ENCODE measurements at places on chromosomes 6 and 20.

GRCh38 chr6:80769106-80769505 is 662.6 kb downstream of the BCKDHB start:
- DNase-seq, result no peak

DNA sequence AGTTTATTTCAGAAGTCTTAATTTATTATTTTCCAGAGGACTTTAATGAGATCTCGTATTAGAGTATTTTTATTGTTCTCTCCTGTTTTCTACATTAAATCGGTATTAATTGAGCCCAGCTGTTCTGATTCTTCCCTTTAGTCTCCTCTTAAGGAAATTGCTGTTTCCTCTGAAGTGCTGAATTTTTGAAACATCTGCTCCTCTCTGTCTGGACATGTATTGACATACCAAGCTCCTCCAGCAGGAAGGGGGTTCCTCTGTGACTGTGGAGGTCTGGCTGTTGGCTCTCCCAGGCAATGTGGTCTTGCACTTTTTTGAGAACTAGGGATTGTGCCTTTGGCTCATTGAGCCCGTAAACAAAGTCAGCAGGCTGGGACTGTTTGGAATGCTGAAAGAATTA is 74.9 kb downstream of the MAP3K4 start:
- DNase-seq, result no peak

DNA sequence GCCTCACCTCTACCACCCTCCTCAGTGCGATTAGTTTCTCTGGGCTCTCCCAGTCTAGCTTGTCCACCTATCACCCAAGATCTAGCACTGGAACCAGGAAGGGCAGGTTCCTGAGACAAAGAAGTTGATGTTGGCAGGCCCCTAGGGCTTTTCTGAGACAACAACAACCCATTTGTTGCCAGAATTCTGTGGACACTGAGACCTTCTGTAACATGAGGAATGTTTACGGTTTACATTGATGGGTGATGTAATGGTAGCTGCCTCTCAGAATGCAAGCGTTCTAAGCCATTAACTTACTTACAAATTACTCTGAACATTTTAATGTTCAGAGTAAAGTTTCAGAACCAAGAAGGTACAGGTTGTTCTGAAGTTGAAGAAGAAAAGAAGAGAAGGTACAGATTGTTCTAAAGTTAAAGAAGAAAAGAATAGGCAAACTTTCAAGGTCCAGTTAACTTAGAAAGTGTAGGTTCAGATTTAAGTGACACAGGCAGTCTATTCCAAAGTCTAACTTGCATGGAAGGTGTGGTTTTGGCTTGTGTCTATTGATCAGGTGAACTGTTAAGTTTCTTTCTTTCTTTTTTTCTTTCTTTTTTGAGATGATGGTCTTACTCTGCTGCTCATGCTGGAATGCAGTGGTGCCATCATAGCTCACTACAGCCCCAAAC is 3.7 kb upstream of the MED23 start:
- no peak for DNase-seq

DNA sequence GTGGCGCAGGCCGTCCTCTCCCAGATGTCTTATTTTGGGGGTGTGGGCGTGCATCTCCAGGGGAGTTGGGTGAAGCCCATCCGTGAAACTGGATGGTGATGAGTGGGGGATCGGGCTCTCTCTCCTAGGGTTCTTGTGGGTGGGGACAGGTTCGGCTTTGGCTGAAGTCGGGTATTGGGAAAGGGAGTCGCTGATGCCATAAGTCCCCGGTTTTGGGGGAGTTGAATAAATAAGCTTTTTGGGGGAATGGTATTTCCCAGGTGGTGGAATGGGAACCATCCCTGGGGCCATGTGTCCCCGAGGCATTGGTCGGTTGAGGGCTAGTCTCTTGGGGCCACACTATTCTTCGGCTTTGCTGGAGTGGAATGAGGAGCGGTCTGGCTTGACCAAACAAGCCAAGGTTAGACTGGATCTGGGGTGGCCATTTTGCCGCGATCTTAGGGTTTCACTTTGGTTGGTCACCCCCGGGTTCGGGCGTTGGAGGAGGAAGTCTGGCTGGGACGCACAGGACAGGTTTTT is 481 bp downstream of the ZNF133 start:
- no peak for DNase-seq

DNA sequence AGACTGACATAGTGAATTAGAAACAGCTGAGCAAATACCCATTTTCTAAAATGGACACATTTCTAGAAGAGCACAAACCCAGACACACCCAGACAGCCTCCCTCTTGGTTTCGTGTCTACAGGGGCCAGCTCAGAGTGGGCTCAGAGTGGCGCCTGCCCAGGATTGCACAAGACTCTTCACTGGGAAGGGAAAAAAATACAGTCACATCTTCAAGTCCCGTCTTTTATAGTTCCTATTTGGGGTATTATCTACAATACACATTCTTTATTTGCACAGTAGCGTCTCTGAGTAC is 246.1 kb upstream of the AFDN start:
- DNase-seq, result no peak

DNA sequence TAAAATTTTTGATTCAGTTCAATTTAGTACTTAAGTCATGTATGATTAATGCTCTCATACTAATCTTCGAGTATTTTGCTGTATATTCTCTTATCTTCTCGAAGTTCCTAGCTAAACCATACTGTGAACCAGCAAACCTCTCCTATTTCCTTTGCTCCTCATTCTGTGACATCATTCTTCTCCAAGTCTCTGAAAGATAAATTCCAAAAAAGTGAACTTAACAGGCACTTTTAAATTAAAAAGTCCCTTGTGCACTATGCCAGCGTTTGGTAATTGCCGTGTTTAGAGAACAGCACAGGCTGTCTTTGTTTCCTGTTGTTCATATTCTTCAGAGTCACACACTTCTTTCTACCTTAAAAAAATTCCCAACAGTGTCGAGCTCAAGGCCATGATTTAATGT is 188.4 kb upstream of the PHACTR1 start:
- DNase-seq, result no peak

DNA sequence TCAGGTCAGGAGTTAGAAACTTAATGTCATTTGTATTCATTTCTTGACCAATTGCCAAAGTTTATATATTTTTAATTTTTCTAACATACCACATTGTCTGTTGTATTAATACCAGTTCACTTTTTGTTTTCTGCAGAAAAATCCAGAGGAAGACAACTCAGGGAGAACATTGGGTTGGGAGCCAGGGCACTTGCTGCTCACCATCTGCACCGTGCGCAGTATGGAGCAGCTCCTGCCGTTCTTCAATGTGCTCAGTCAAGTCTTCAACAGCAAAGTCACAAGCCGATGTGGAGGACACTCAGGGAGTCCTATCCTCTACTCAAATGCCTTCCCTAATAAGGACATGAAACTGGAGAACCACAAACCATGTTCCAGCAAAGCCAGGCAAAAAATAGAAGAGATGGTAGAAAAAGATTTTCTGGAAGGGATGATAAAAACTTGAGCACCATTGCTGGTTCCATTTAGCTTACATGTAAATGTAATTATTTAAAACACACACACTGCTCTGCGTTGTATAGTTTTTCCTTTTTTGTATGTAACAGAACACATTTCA is 25.3 kb downstream of the PGM3 start:
- DNase-seq, result no peak

DNA sequence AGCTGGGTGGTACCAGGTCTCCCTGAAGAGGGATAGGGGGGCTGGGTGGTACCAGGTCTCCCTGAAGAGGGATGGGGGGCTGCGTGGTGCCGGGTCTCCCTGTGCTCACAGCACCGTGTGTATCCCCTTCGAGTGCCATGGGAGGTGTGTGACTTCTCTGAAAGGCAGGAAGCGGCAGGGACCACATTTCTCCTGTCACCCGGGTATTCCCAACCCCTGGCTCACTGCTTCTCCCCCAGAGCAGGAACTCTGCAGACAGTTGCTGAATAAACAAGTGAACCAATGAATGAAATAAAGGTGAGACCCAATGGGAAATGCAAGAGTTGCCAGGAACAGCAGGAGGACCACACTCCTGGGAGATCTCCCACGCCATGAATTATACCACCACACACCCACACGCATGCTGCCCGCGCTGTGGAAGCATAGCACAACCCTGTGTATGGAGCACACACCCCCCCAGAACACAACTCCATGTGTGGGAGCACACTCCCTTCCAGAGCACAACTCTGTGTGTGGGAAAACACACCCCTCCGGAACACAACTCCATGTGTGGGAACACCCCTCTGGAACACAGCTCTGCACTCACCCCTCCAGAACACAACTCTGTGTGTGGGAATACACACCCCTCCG is 50.7 kb downstream of the RNASET2 start:
- DNase-seq, result no peak

GRCh38 chr6:27899543-27899942 is 12.7 kb downstream of the OR2B2 start:
- no peak for DNase-seq

- peak; percentile 8 for DNase-seq
These were observed 823.4 kb upstream of the GJE1 start for GRCh38 chr6:141309295-141309694.

DNA sequence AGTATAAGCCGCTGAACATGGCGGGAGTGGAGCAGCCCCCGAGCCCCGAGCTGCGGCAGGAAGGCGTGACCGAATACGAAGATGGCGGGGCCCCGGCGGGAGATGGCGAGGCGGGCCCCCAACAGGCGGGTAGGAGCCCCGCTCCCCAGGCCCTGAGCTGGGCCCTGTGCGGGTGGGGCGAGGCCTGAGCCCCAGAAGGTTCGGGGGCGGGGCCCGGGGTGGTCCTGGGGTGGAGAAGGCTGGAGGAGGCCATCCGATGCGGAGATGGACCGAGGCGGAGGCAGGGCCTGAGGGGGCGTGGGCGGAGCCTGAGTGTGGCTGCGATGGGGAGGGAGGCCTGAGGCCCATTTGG is 7.1 kb downstream of the L3MBTL1 start:
- no peak for DNase-seq

DNA sequence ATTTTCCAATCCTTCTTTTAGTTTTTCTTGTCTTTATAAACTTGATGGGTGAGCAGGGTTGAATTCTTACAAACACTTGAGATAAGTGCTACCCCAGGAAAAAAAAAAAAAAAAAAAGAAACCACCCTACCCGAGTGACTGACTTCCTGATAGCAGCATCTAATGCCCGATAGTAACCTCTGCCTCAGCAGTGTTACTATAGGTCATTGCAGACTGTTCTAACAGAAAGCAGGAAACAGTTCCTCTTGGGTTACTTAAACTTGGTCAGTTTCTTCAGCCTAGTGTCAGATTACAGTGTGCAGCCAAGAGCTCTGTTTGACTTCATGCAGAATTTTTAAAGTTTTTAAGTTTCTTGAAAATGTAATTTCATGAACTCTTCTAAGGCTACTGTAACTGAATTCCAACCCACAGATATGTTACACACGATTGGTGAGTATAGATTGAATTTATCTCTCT is 2.1 kb downstream of the MYLIP start:
- peak; percentile 51 for DNase-seq

- DNase-seq, result no peak
These were observed 5.0 kb upstream of the TMEM74B start for GRCh38 chr20:1189827-1190226.

- no peak for DNase-seq
These were observed 157.1 kb downstream of the BCKDHB start for GRCh38 chr6:80263585-80263984.

DNA sequence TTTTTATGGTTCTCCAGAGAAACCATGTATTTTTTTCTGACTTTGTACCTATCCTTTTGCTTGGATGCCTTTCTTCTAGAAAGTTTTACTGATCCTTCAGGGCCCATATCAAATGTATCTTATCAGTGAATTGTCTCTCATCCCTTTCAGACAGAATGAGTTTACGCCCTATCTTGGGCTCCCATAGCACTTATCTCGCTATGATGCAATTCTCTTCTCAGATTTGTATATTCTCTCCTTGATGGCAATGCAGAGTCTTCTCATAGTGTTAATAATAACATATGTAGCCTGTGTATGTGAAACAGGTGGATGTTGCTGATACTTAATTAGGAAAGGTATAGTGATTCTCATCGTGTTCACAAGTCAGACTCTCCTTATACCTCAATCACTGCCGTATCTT is 336.2 kb downstream of the UTRN start:
- DNase-seq, result no peak

- DNase-seq, result no peak
These were observed 16.7 kb downstream of the GPRC6A start for GRCh38 chr6:116812051-116812650.

- DNase-seq, result no peak
These were observed 348.7 kb downstream of the SMOC2 start for GRCh38 chr6:168789699-168790098.

DNA sequence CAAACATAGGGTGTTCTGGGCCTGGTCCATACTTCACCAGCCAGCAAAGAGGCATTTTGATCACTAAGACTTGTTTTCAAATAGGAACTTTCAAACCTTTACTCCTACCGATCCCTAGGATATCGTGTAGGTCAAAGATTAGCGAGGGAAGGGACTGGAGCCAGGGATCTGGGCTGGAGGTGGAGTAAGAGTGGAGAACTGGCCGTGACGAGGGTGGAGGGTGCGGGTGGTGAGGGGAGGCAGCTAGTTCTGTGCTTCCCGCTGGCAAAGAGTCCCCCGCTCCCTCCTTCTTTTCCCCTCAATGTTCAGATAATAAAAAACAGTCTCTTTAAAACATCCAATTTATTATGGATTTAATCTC is 189.2 kb downstream of the FOXC1 start:
- DNase-seq, result no peak

DNA sequence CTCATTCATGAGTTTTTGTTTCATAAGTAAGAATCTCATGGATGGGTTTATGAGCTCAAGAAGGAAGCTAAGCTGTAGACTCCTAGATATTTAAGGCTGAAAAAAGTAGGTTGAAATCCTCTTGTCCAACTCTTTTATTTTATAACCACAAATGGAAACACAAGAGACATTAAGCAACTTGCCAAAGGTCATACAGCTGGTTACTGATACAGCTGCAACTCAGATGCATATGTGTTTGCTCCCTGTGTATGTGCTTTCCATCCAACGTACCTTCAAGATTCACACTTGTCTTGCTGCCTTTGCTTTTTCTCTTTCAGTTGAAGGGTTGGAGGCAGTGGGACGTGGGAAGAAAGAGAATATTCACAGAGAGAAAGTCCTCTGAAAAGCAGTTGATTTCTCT is 153.5 kb upstream of the STMND1 start:
- no peak for DNase-seq

- DNase-seq, result no peak
These were observed 33.9 kb upstream of the BCLAF1 start for GRCh38 chr6:136323431-136324112.
